ENCODE measurements at places on chromosomes 6 and 20. TPM values are rescaled to one million over a fixed set of nuclear protein-coding genes. Genes with fewer than 3 reads are reported as not detected.

- no peak for DNase-seq
These were observed 22.2 kb upstream of the POU3F2 start for GRCh38 chr6:98812220-98812619.

GRCh38 chr20:8082989-8083388, 49.1 kb upstream of the PLCB1 start:
- no peak for DNase-seq

DNA sequence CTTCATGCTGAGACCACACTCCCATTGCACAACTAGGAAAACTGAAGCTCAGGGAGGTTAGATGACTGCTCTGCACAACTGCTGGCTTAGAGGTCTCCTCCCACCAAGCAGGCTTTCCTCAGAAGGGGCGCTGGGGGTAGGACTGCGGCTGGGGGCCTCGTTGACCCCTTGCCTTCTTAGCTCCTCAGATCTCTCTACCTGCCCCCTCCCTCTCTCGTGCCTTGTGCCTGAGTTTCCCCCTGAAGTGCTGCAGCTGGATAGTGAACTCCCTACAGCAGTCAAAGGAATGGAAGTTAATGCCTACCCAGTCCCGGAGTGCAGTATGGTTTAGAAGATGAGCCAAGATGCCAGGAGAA, 149.8 kb downstream of the GRM4 start:
- DNase-seq = no peak

DNA sequence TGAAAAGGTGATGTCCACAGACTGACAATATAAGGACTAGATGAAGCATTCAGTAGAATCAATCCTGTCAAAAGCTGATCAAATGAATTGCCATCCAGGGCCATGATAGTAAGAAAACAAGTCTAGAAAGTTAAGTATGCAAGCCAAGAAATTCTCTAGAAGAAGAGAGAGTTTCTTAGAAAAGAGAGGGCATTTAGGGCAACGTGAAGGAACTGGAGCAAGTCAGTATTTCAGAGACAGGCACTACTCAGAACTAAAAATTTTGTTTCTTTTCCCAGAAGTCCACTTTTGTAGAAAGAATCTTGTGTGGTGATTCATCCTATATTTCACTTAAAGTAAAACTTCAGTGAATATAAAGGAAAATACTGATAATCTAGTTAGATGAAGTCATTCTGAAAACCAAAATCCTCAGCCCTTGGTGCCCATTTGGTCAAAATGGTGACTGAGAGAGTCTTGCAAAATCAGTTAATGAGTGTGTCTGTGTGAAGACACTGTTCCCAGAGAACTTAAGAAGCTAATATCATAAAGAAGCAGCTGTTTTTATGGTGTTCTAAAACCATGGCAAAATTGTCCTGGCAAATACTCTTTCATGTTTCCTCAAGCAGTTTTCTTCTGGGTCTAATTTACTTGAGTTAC, 82.2 kb downstream of the COL19A1 start:
- DNase-seq = no peak

DNA sequence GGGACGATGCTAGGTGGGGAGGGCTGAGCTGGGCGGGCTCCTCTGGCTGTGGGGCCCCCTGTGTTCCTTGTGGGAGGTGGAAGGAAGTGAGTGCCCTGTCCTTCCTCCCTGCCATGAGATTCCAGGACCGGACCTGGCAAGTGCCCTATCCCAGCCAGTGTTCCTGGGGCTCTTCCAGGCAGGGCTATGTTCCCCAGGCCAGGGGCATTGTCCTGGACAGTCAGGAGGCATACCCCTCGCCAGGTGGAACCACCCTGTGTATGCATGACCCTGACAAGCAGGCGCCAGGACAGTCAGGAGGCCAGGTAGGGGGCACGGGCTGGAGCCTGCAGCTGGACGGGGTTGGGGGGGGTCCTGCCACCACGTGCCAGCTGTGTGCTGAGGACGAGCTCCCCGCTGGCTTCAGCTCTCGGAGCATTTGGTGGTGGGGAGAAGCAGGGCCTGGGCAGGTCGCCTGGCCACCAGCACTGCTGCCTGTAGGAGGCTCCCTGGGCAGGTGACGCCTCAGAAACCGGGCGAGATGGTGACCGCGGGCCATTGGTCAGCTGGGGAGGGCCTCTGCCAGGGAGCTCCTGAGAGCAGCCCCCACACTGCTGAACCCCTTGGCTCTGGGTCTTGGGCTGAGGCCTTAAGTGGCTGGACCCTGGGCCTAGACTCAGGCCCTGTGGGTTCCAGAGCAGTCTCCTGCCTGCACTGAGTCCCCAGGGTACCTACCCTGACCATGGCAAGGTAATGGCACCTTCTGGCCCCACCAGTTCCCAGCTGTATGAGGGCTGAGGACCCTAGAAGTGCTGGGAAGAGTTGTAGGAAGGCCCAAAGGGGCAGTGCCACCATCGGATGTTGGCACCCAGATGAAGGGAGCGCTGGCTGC, 694 bp downstream of the SLC17A9 start:
- DNase-seq = no peak

The RSPO3 gene
- not detected for total RNA-seq
